Activated T-helper 1 cell treated with Interleukin-2 at 50 U/mL for 16 hours (primary cell): ENCODE measurements at places on chromosomes 6 and 20.

DNA sequence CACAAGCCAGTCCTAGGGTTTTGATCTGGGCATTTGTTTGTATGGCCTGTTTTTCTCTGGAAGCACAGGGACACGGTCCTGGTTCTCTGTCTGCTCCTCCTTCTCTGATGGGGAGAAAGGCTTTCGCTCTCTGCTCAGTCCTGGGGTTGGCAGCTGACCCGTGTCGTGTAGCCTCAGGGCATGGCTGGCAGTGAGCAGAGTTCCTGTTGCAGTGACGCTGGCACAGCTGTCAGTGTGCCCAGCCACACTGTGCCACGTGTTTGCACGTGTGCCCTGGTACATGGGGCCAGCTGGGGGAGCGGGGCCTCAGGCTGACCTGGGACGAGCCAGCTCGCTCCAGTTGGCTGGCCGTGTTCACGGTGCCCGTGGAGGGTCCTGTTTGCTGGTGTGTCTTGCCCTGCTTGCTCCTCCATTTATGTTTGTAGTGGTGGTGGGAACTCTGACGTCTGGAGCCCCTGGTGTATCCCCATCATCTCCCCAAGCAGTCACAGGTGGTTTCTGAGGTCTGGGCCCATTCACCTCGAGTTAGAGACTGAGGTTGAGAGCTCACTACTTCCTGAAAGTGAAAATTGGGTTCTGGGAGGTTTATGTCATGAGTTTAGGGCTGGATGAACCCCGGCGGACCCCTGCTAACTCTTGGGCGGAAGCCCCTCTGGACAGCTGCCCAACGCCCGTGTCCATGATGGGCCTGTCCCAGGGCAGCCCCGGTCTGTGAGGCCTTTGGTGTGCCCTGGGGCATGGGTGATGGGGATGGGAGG, 10.2 kb upstream of the DNAJC5 start:
- DNase-seq = no peak

DNA sequence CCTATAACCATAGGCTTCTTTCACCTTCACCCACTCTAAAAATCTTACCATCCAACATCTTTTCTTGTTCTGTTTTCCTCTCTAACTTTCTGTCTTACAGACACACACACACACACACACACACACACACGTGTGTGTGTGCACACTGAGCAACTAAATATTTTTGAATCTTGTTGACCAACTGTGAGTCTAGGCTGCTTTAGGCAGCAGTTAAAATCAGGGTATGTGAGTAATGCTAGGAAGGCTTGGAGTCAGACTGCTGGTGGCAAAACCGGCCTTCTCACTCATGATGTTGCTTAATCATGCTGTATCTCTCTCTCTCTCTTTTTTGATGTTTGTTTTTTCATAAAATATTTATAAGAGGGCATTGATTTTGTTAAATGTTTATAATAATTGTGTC, 103.1 kb upstream of the TBX18 start:
- DNase-seq = no peak

DNA sequence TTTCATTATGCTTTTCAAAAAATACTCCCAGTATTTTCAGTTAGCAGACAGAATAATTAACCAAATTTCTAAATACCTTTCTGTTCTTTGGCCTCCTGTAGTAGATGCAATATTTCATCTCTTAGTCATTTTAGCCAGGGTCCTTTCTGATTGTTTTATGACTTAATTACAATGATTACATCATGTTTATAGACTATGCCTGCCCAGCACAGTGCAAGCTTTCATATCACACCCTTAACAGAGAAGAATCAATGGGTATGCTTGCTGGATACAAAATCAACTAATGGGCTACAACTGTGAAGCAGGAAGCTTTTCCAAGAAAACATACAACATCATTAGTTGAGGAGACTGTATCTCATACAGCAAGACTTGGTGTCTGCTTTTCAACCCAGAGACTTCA, 119.8 kb upstream of the NRSN1 start:
- DNase-seq = no peak

- no peak for DNase-seq
These were observed 15.0 kb downstream of the PREX1 start for GRCh38 chr20:48812600-48813445.

- DNase-seq = no peak
These were observed 51.0 kb upstream of the TFAP2A start for GRCh38 chr6:10465629-10466499.

GRCh38 chr20:29408034-29408695, 1849.3 kb upstream of the DEFB115 start:
- no peak for DNase-seq
